Activated CD4-positive, alpha-beta T cell treated with anti-CD3 and anti-CD28 coated beads, Interleukin-2, amount 10 ng/mL, durations not matched to agents 7 days and 5 days (primary cell): ENCODE measurements at places on chromosomes 1 and 21. TPM values are rescaled to one million over a fixed set of nuclear protein-coding genes. Genes with fewer than 3 reads are reported as not detected.

CR1 gene
- total RNA-seq, result 0.25 TPM

ARMH1 gene
- total RNA-seq, result 47.4 TPM

FAM167B gene
- 0.58 TPM for total RNA-seq

SH3BGR gene
- total RNA-seq, result 0.89 TPM

ADCY10 gene
- not detected for total RNA-seq

- H3K36me3 ChIP-seq, result peaks cover 74% of the 10 kb centered on the region
- H3K4me3 ChIP-seq, result peak overlapping the region; percentile 68
- DNase-seq, result no peak
Observed at GRCh38 chr1:89274411-89274857, 1.8 kb upstream of the GBP5 start.

C1QA gene
- not detected for total RNA-seq

DNA sequence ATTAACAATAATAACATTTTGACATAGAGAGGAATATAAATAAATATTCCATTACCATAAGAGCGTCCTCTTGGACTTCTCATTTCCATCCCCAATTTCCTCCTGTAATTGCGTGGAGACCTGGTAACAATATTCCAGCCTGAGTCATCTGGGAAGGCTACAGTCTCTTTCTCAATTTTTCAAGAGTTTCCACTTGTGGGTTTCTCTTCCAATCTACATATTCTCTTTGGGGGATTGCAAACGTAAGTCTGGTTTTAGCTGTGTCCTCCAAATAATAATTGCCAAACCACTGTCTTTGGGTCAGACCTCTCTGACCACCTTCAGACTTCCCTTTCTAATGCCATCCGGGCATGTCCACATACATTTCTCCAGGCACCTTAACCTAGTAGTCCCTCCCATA is 124.5 kb upstream of the USP24 start:
- no peak for DNase-seq
- no peak overlapping the region for H3K27ac ChIP-seq

ERG gene
- not detected for total RNA-seq

- DNase-seq, result peak; percentile 65
- H3K27me3 ChIP-seq, result no peaks in the 10 kb centered on the region
- H3K27ac ChIP-seq, result no peak overlapping the region
- H3K36me3 ChIP-seq, result peaks cover 9% of the 10 kb centered on the region
- peak overlapping the region; percentile 61 for H3K4me3 ChIP-seq
Observed at GRCh38 chr1:180954005-180954800, 41.5 kb downstream of the KIAA1614 start.

ITLN2 gene
- not detected for total RNA-seq

DNA sequence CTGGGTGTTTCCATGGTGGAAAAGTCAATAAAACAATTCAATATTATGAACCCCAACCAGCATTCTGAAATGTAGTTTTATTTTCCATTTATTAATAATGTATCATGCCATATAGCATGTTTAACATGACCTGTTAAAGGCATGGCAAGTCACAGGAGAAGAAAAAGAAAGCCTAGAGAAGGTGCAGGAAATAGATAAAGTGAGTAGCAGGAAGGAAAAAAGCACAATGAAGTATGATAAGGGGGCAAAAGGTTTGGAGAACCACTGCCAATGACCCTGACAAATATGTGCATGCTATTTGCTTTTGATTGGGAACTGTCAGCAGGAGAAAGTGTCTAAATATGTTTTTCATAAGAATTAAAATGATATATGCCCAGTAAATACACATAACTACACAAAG is 85.6 kb downstream of the HMCN1 start:
- H3K4me1 ChIP-seq, result no peaks in the 10 kb centered on the region
- H3K27ac ChIP-seq, result no peak overlapping the region
- no peak overlapping the region for H3K4me3 ChIP-seq

DNA sequence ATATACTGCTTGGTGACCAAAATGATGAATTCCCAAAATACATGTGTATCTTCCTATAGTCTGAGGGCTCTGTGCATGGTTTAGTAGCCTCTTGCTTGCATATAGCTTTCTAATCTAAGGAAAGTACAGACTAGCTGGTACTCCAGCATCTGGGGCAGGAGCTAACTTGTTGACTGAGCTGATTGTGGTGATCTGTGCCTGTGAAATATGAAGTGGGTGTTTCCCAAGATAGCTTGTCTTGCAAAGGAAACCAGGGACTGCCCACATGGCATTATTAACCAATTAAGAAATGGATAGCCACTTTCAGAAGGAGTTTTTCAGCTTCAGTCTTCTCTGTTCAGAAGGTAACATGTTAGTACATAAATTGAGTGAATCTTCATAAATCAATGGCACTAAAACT is 219.8 kb downstream of the NEGR1 start:
- H3K27ac ChIP-seq, result no peak overlapping the region
- H3K27me3 ChIP-seq, result no peaks in the 10 kb centered on the region
- no peak overlapping the region for H3K4me3 ChIP-seq

CNR2 gene
- 0.04 TPM for total RNA-seq

GRCh38 chr1:65508051-65508450 is 87.6 kb downstream of the LEPR start:
- H3K27me3 ChIP-seq, result peaks cover 2% of the 10 kb centered on the region
- no peaks in the 10 kb centered on the region for H3K36me3 ChIP-seq

AIRE gene
- total RNA-seq, result 0.27 TPM

GRCh38 chr1:115642168-115643072 is 650 bp downstream of the VANGL1 start:
- peak overlapping the region; percentile 84 for H3K27ac ChIP-seq
- H3K4me3 ChIP-seq, result peak overlapping the region; percentile 86
- H3K36me3 ChIP-seq, result peaks cover 19% of the 10 kb centered on the region
- peaks cover 24% of the 10 kb centered on the region for H3K27me3 ChIP-seq
- H3K4me1 ChIP-seq, result peaks cover 19% of the 10 kb centered on the region
- peak; percentile 49 for DNase-seq

ZSWIM5 gene
- total RNA-seq, result 0.62 TPM
